ENCODE measurements at places on chromosomes 13 and 19.

DNA sequence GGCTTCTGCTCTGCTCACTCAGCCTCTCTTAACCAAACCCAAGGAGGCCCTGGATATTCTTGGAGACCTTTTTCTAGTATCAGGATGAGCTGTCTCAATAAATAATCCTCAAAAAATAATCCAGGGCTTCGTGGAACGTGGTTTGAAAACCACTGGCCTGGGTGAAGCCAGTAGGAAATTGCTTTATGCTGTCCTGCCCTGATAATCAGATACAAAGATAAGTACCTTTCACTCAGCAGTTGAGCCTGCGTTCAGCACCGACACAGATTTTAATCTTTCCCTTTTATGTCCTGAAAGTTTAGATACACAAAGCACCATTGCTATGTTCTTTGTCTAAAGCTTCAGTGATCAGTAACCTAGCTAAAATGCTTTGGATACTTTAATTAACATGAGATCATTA lies 460.0 kb downstream of the RFC3 start:
- DNase-seq: no peak

GRCh38 chr19:28703400-28703956 lies 509.5 kb downstream of the UQCRFS1 start:
- DNase-seq: no peak

GRCh38 chr13:109152311-109152820 lies 523.0 kb downstream of the MYO16 start:
- no peak for DNase-seq

DNA sequence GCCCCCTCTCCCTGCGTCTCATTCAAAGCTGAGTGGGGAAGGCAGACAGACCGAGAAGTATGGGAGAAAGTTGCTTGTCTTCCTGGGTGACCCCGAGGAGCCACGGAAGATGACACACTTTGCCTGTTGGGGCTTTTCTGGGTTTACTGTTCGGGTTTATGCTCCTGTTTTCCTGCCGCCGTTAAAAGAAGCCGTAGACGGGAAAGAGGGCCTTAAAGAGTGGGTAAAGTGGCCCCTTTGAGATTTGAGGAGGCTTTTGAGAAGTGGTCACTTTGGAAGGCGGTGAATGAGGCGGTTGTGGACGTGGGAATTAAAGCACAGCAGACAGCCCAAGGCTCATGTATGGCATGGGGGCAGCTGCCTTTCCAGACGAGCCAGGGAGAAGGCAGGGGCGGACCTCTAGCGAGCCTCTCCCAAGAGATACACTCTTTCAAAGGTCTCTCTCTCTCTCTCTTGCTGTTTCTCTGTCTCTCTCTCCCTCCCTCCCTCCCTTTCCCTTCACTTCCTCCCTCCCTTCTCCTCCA lies 493 bp upstream of the LHFPL6 start:
- no peak for DNase-seq

DNA sequence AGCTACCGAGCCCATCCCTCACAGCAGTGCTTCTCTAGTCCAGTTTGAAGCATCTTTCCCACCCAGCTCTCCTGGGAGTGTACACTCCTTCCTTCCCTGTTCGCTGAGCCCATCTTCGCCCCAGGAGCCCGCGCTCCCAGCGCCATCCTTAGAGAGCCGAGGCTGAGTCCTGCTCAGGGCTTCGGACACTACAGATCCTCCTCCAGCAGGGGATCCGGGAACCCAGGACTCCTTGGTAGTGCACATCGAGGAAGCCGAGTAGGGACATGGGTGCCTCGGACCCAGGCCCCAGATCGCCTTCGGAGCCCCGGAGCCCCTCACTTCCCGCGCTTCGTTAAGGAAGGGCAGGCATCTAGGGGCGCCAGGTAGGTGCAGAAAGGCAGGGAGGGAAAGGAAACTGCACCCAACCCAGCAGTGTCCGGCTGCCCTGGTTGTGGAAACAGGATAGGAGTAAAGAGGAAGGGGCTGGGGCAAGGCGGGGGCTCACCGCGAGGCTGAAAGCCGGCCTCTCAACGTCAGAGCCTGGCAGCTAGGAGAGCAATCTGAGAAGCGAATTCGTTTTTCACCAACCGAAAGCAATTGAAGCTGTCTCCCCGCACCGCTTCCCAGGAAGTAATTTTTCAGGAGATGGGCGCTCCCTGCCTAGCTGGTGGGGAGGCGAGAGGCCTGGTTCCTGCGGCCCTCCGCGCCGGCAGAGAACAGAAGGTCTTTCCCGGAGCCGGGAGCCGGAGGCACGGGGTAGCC lies 1.0 kb downstream of the PDX1 start:
- DNase-seq: no peak

DNA sequence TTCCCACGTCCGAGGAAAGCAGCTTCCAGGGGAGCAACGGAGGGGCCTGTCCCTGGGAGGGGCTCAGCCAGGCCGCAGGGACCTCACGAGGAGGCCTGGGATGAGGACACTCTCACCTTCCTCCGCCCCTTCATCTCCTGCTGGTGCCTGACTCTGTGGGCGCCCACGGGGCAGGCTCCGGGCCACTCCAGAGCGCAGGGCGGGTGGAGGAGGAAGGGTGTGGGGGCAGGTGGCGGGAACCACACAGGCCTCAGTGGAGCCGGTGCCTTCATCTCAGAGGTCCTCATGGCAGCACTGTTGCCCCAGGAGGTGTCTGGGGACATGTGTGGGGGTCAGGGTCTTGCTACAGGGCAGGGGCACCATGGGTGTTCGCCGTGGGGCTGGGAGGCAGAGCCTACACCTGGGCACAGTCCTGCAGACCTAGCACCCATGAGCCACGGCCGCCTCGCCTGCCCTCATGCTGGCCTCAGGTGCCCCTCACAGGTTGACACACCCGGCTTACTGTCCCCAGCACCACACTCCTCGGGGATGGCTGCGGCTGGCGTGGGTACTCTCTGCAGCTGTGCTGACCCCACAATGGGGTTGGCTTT lies 10.1 kb upstream of the TMEM255B start:
- no peak for DNase-seq

- no peak for DNase-seq
Measured at GRCh38 chr13:35603593-35604285, 127.2 kb upstream of the MAB21L1 start.

DNA sequence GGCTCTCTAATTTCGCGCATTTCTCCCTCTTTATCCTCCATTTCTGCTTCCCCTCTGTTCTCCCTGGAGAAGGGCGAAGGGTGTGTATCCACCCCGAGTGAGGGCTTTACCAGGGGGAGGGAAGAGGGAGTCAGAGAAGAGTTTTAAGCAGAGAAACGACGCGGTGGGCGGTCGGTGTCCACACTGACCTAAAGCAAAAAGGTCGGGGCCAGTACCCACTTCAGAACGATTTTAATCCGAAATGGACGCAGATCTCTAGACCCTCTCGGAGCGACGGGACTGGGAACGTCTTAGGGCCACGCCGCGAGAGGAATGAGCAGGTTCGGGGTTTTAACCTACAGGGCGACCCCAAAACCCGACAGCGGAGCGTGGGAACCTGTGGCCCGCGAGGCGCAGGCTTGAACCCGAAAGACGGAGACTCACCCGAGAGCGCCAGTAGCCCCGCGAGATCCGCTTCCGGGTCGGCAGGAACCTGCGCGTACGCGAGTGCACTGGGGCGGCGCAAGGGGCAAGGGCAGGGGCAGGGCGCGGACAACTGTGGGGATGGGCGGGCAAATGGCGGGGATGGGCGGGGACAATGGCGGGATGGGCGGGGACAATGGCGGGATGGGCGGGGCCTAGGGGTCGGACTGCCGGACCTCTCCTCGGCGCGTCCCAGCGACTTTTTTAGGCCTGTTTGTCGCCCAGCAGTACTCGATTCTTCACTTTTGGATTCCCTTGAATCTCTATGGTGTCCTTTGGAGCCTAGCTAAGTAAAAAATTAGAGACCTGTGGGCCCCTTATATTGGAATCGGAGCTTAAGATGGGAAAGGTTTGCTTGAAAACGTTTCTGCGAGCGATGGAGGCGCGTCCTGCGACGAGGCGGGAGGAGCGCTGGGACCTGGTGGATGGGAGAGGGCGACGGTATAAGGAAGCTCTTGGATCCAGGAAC lies at the start of gene ZNF677:
ZNF677 (minus strand) TSS at position 463 of the 931 bp plus-strand sequence. CDS start 3,323 bp downstream, outside the sequence.
- peak; percentile 62 for DNase-seq

DNA sequence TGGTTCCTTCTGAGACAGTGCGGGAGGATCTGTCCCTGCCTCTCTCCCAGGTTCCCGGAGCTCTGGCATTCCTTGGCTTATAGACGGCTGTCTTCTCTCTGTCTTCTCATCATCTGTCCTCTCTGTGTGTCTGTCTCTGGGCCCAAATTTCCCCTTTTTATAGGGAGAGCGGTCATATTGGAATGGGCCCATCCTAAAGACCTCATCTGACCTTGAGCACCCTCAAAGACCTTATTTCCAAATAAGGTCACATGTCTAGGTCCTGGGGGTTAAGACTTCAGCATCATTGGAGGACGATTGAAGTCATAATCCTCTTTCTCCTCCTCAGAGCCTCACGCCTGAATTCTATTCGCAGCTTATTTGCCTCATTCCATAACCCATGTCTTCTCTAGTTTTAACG lies 98.4 kb downstream of the RAB20 start:
- DNase-seq: no peak

DNA sequence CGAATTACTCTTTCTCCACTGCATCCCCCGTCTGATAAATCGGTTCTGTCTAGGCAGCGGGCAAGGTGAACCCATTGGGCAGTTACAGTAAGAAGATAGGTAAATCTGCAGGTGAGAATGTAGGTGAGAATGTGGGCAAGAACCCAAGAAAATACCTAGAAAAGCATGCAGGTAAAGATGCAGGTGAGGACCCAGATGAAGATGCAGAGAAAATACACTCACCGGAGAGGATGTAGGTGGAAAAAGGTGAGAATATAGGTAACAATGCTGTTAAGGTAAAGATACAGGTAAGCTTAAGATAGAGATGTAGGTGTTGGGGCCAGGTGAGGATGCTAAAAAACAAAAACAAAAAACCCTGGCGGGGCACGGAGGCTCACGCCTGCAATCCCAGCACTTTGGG lies 6.3 kb upstream of the TNFSF14 start:
- no peak for DNase-seq

- no peak for DNase-seq
Measured at GRCh38 chr13:111156421-111156820, 41.3 kb downstream of the ARHGEF7 start.

- DNase-seq: no peak
Measured at GRCh38 chr13:27309967-27310598, 39.5 kb downstream of the RASL11A start.

- DNase-seq: no peak
Measured at GRCh38 chr13:21347753-21348318, 111.3 kb downstream of the ZDHHC20 start.

- no peak for DNase-seq
Measured at GRCh38 chr13:35886332-35887114, 244.7 kb downstream of the DCLK1 start.

- no peak for DNase-seq
Measured at GRCh38 chr13:38693641-38694040, 6.8 kb downstream of the FREM2 start.
